Activated CD4-positive, alpha-beta T cell treated with anti-CD3 and anti-CD28 coated beads, Interleukin-2, amount 10 ng/mL, durations not matched to agents 7 days and 5 days (primary cell): ENCODE measurements at places on chromosomes 13 and 19. TPM values are rescaled to one million over a fixed set of nuclear protein-coding genes. Genes with fewer than 3 reads are reported as not detected.
A peak's percentile ranks its signal among the peaks of the same experiment; 100 is the strongest.

Gene POLR1D
- 142 TPM for total RNA-seq

Gene AMH
- 9.2 TPM for total RNA-seq

Gene FAM124A
- total RNA-seq: not detected

Gene CLEC17A
- not detected for total RNA-seq

Gene NKG7
- total RNA-seq: 71.7 TPM

GRCh38 chr13:90287521-90287920 lies 1060.0 kb upstream of the MIR17HG start:
- DNase-seq: no peak

DNA sequence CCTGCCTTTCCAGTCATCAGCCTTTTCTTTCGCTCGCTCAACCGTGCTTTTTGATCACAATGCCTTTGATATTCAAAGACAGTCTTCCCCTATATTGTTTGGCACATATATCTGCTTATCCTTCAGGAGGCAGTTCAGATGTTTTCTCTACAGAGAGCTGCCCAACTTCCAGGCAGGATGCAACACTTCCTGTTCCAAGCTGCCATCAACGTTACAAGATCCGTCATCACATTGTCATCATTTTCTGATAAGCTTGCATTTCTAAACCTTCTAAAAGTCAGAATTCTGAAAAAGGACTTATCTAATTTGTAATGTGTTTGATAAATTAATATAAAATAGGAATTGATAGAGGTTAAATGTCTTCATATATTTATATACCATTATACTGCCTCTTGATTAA lies 574.2 kb downstream of the TBC1D4 start:
- DNase-seq: no peak

GRCh38 chr19:33810821-33811220 lies 14.2 kb downstream of the KCTD15 start:
- no peak for DNase-seq

DNA sequence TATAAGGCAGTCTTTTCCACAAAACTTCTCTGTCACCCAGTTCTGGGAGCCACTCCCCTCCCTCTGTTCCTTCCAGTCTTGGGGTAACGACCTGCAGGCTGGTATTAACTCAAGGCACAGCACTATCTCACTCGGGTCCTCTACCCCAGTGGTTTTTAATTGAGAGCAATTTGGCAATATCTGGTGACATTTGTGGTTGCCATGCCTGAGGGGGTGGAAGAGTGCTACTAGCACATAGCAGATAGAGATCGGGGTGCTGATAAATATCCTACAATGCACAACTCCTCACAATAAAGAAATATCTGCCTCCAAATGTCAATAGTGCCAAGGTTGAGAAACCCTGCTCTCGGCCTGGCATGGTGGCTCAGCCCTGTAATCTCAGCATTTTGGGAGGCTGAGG lies 117.7 kb upstream of the ABCC4 start:
- no peak for DNase-seq

DNA sequence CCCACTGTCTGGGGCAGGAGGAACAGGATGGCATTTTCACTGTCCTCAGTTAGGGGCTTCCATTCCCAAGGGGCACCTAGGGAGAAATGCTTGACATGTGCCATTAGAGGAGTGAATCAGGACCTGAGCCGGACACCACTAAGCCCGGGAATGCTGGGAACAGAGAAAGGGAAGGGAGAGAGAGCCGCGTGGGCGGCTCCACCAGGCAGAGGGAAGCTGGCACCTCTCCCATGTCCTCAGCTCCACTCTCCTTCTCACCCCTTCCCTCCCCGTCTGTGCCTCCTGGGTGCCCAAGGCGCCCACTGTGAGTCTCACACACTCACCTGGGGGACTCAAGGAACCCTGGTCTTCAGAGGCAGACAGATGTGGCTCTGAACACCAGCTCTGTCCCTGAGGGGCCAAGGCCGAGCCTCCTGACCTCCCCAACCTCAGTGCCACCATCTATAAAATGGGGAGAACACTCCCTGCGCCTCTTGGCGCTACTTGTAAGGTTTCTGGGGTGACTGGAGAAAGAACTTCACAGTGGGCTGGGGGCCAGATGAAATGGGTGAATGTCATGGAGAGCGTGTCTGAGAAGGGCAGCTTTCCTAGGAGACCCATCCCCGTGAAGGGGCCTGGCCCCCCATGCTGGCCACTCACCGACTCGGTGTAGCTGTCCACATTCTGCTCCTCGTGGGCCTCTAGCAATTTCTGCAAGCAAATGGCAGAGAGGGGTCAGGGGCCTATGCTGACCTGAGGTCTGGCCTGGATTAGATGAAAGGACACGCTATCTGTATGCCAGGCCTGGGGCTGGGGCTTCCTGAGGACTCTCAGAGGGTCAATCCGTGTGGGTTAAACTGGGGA lies 5.3 kb upstream of the KPTN start:
- DNase-seq: no peak

DNA sequence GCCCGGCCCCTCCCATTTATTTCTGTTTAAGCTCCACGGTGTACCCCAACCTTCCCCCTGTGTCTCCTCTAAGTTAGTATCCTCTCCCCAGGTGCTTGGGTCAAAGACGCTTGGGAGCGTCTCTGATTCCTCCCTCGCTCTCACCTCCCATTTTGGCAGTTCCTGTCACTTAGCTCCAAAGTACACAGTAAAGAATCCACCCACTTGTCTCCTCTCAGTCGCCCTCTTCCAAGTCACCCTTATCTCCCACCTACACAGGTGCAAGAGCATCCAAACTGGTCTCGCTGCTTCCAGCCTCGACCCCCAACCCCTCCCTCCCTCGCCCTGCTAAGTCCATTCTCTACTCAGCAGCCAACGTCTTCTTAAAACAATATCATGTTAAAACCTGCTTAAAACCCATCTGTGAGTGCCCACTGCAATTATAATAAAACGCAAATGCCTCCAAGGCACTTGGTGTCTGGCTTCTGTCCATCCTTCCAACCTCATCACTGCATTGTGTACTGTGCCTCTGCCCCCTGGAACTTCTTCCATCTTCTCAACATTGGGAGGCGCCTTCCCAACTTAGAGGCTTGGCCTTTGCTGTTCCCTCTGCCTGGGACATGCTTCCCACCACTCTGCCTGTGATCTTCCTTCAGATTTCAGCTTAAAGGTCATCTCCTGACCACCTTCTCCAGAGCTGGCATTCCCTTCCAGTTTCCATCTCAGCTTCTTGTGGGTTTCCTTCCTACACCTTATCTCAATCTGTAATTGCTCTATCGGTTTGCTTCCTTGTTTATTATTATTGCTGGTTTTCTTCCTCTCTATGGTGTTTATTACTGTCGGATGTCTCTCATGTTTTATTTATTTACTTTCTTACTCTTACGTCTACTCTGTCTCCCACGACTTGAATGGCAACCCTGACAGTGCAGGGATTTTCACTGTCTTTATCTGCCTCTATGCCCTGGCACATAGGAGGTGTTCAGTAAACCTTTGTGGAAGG lies 9.5 kb upstream of the KLK14 start:
- no peak for DNase-seq

DNA sequence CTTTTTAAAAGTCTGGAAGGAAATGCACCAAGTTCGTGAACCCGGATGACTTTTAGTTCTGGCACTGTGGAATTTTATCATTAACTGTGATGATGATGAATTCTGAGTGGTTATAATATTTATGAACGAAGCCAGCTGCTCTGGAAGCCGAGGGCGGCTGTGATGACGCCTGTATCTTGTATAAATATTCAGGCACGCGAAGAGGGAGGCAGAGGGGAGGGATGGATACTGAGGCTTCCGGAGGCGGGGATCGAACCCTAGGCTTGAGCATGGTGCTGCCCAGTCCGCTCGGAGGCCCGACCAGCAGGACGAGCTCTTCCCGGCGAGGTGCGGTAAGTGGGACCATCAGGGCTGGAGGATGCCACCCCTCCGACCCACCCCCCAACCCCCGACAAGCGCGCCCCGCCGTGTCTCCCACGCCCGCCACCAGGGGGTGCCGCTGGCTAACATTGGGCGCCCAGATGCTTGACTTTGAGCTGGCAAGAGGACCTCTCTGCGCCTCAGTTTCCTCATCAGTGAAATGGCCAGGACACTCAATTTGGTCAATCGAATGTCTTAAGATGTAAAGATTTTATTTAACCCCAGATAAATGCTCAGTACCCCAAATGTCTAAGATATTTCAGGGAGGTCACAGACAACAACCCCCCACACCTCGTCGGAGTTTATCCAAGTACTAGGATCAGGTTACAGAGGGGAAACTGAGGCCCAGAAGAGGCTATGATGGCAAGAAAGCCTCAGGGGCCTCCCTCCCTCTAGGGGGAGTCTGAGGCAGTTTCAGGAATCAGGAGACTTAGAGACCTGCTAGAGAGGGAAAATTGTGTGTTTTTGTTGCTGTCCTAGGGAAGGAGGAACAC lies 4.5 kb upstream of the RAB3A start:
- peak; percentile 54 for DNase-seq

DNA sequence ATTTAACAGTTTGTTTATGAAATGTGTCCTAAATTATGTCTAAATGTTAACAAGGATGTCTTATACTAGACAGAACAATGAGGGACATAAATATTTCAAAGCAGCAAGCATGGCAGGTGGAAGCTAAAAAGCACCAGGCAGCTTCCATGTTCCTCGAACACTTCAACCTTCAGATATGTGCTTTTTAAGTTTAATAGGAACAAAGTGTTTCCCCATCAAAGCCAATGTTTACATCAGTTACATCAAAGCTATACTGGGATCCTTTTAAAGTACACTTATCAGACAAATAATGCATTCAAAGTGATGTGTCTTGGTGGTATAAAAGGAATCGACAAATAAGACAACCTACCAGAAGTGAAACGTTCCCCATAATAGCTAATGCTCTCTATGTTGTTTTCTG lies 2841.1 kb upstream of the PCDH20 start:
- DNase-seq: no peak

DNA sequence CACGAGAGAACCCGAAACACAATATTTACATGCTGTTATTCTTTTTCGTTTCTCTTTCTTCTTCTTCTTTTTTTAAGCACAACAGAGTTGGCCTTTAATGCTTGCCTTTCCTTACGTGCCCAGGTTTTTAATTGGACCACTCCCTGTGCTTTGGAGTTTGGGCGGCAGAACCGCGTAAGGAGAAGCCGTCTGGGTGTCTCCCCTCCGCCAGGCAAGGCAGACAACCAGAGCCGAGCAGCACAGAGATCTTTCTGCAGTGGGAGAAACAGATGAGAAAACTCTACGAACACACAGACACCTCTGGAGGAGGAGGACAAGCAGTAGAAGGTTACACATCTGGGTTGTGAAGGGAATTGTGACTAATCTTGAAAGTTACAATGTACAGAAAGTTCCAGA lies 150.0 kb upstream of the UBL3 start:
- DNase-seq: no peak

DNA sequence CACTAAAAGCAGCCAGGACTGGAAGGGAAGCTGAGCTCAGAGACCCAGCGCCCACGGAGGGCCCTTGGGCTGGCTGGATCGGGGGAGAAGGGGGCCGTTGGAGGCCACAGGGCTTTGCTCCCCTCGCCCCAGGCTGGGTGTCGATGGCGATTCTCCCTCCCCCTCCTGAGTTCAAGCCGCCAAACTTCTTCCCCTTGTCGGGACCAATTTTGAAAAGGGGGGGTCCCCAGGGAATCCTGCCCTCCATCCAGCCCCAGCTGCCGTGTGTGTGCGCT lies 61.2 kb downstream of the COLGALT1 start:
- DNase-seq: no peak

DNA sequence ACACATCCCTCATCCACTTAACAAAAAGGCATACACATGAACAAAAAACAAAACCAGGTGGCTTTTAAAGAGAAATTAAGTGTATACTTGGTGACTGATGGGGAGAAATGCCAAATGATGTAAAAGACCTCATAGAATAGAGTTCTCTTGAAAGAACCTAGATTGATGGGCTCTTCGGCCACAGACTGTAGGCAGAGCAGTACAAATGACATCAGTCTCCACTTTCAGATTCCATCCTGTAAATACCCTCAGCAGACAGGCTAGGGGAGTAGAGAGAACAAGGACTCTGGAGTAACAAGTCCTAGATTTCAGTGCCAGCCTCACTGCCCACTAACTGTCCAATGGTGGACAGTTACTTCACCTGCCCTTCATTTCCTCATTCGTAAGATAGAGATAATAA lies 203.8 kb downstream of the MZT1 start:
- no peak for DNase-seq

DNA sequence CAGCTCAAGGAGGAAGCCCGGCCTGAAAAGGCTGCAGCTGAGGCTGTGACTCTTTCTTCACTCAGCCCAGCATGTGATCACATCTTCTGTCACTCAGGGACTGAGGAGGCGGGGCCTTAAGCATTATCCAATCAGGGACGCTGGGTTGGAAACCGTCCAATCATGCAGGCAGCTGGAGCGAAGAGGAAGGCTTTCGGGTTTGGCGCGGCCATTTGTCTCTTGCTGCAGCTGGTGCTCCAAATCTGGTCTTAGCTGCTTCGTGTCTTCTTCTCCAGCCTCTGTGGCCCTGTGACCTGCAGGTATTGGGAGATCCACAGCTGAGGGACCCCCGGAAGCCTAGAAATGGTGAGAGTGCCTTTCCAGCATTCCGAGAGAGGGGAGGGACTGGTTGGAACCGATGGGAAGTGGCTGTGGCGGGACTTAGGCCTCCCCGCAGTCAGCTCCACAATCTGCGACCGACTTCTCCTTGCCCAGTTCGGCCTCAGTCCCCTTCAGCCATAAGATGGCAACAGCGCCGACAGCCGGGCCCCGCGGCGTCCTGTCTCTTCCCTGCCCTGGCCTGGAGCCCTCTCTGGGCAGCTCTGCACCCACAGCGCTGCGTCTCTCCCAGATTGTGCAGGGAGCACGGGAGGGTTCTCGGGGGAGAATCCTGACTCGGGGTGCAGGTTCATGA lies at the start of gene ZNF90:
TSS of gene ZNF90 (plus strand) at position 210 of the 673 bp plus-strand sequence. CDS start at position 343, 133 bp downstream.
- peak; percentile 93 for DNase-seq

GRCh38 chr19:8390617-8390981 lies 439 bp downstream of the RAB11B start:
- DNase-seq: peak; percentile 94

DNA sequence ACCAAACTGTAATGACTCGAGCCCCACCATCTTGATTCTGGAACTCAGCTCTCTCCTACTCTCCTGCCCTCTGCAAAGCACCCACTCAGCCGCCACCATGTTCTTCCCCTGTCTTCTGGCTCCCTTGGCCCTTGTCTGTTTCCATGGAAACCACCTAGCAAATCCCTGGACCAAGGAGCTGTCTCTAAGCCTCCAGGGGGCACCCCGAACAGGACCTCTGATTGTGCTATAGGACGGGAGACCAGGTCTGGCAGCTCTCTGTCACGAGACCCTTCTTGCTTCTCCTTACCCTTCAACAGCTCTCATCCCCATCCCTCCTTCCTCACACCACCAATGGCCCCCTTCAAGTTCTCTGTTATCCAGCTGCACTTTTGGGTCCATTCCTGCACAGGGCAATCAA lies 277.7 kb upstream of the ZNF507 start:
- DNase-seq: no peak

GRCh38 chr13:30809787-30810186 lies 74.4 kb downstream of the ALOX5AP start:
- DNase-seq: no peak
